ENCODE measurements at places on chromosomes 7 and 10.

- no peak for DNase-seq
Measured at GRCh38 chr10:36038316-36038955, 396.3 kb upstream of the FZD8 start.

DNA sequence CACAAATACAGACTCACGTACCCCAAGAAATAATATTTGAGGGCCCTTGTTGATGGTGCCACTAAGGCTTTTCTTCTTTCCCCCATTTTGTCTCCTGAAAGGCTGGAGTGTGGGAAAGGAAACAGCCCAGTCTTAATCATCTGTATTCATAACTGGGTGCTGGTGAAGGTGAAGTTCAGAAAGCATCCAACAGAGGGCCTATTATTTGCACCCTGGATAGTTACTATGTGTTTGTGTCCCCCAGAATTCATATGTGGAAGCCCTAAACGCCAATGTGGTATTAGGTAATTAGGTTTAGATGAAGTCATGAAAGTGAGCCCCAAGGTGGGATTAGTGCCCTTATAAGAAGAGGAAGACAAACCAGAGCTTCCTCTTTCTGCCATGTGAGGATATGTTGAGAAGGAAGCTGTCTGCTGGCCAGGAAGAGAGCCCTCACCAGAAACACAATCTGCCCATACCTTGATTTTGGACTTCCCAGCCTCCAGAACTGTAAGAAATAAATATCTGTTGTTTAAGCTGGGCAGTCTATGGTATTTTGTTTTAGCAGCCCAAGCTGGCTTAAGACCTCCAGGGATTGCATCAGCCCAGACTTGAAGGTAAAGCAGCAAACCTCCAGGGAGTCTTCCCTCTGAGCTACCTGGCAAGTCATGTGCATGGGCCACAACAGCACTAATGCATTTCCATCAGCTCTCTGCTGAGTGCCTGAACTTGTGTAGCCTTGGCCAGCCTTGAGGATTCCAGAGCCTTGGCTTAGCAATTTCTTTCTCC is 90.0 kb upstream of the ADRB1 start:
- DNase-seq: no peak

DNA sequence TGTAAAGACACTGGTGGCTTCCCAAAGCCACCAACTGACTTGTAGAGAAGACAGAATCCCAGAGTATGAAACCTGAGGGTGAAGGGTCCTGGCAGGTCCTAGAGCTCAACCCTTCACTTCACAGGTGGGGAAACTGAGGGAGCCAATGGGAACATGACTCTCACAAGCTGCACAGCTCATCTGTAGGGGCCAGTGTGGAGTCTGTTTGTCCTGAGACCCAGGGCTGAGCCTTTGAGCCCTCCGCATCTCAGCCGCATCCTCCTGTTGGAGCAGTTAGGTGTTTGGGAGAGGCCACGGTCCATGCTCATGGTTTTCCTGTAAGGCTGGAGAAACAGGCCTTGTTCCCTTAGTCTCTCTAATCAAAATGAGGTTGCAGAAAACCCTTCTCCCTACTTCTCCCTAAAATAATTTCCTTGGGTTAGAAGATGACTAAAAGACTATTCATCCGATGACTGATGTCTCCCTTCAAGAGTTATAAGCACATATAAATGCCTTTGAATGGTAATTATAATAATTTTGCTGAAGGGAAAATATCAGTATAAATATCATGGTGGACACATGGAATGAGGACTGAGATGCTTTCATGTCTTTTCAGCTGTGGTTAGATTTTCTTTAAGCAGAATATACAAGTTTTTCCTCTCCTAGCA is 10.3 kb downstream of the HTRA1 start:
- DNase-seq: no peak

DNA sequence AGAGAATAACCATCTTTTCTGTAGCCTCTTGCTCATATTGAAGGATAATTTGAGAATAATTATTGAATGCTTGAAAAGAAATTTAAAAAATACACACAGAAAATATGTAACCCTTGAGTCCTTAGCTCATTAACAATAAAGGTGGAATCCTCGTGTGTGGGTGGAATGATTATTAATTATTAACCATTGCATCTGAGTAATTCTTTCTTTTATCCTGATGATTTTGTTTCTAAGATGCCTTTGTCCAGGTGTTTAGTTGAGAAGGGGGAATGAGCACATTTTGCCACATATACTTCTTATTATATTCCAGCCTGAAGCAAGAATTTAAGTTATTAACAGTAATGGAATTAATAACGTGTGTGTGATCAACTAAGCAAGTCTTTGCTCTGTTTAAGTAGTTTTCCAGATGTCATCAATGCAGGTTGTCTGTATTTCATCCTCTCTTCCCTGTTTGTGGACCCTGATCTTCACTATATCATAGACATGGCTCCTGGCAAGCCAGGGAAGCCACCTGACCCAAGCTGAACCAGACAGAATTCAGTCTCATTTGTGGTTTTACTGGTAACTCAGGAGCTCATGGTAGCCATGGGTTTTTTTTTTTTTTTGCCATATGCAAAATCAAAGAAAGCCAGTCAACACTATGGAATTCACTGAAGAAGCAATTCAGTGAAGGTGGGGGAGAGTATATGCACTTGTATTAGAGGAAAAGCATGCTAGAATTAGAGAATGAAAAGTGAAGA is 144.3 kb downstream of the KIF20B start:
- no peak for DNase-seq

DNA sequence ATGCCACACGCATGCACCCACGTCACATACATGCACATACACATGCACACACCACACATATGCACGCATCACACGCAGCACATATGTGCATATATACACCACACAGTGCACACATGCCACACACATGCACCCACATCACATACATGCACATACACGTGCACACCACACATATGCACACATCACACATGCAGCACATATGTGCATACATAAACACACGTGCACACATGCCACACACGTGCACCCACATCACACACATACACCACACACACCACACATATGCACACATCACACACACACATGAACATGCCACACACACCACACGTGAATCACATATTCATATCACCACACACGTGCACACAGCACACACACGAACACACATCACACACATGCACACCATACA is 338.8 kb downstream of the PTPRN2 start:
- no peak for DNase-seq

DNA sequence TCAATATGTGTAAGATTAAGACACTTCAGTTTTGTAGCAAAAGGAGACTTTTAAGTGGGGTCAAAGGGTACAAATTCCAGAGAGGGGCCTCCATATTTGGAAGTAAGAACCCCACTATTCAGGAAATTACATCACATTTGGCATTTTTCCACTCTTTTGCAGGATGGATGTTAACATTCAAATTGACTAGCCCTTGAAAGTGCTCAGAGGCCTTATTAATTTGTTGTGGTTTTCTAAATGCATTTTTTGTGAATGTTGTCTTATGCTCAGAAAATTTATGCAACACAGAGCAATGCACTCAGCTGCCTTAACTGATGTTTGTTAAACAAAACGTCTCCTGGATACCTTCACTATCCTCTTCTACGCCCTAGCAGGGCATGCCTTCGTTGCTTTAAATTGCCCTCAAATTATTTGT is 50.9 kb upstream of the PDLIM1 start:
- DNase-seq: no peak

DNA sequence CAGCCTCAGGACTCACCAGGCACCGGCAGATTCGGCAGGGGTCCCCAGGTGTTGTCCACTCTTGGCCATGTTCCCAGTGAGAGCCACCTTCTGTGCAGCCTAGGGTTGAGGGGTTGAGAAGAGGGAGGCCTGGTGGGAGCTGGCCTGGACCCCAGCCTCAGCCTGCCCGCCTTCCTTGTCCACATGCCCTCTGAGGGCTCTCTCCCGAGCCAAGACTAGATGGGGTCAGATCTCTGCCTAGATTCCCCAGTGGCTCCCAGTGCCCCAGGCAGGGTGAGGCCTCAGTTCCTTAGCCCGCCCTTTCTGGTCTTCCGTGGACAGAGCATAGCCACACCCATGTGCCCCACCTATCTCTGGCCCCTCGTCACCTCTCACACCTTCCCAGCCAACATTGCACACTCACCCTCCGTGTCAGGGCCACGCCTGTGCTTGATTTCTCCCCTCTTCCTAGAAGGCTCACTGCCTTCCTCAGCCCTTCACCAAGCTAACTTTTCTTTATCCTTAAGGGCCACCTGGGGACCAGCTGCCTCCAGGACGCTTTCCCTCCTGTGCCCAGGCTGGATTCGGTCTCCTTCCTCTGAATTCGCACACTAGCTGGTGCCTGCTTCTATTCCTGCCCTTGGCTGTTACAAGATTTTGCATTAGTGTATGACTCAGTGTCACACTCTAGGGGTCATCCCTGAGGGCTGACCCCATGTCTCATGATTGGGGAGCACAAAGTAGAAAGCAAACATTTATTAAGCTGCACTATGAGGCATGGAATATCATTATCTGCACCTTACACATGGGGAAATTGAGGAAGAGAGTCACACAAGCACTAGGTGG is 7.5 kb downstream of the KCP start:
- no peak for DNase-seq

DNA sequence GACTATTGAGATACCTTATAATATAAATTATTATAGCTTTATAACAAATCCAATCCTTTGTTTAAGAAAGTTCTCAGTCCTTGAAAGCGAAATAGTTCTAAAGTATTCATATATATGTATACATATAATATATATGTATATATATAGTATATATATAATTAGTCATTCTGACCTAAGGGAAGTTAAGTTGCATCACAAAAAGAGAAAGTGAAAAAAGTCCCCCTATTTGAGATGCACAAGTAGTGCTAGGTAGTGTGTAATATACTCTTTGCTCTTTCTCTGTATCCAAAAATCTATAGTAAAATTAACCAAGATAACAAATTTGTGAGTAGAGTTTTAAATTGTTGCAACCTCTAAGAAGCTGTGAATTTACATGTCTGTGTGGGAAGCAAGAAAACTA is 13.3 kb upstream of the IFIT1B start:
- DNase-seq: no peak

GRCh38 chr10:129914153-129914855 is 49.8 kb downstream of the EBF3 start:
- DNase-seq: no peak

All from activated CD4-positive, alpha-beta T cell treated with anti-CD3 and anti-CD28 coated beads, Interleukin-2, amount 50 U/mL, for 16 hours (primary cell).